Suprapubic skin (tissue), 4 donors: ENCODE measurements at places on chromosomes 4 and X. TPM values are rescaled to one million over a fixed set of nuclear protein-coding genes. Genes with fewer than 3 reads are reported as not detected.

GRCh38 chrX:40866893-40867292 lies 131.6 kb upstream of the MED14 start:
- no peak overlapping the region for H3K4me3 ChIP-seq
- H3K27ac ChIP-seq: no peak overlapping the region
- DNase-seq: no peak
- H3K4me1 ChIP-seq: peaks cover 5% of the 10 kb centered on the region
- H3K27me3 ChIP-seq: no peaks in the 10 kb centered on the region
- H3K36me3 ChIP-seq: no peaks in the 10 kb centered on the region

DNA sequence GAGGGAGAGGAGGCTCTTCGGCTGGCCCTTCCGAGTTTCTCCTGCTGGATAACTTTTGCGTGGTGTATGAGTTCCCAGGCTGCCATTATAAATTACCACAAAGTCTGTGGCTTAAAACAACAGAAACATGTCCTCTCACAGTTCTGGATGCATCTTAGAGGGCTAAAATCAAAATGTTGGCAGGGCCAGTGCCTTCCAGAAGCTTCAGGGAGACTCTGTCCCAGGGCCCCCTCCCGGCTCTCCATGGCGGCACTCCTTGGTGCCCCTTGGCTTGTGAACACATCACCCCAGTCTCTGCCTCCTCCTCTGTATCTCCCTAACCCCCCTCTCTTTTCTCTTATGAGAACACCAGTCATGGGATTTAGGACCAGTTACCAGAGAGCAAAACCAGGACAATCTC lies 23.3 kb upstream of the PPP2R2C start:
- no peak overlapping the region for H3K27ac ChIP-seq
- peak; percentile 31 for DNase-seq
- H3K4me3 ChIP-seq: no peak overlapping the region
- peaks cover 43% of the 10 kb centered on the region for H3K27me3 ChIP-seq

GRCh38 chr4:111127841-111128240 lies 505.0 kb upstream of the PITX2 start:
- DNase-seq: no peak
- H3K36me3 ChIP-seq: no peaks in the 10 kb centered on the region
- H3K27me3 ChIP-seq: no peaks in the 10 kb centered on the region
- H3K4me3 ChIP-seq: no peak overlapping the region
- no peak overlapping the region for H3K27ac ChIP-seq

- H3K36me3 ChIP-seq: no peaks in the 10 kb centered on the region
- H3K4me3 ChIP-seq: no peak overlapping the region
- no peak for DNase-seq
- no peak overlapping the region for H3K27ac ChIP-seq
- H3K27me3 ChIP-seq: no peaks in the 10 kb centered on the region
Measured at GRCh38 chrX:65828599-65828998, 161.1 kb downstream of the MSN start.

DNA sequence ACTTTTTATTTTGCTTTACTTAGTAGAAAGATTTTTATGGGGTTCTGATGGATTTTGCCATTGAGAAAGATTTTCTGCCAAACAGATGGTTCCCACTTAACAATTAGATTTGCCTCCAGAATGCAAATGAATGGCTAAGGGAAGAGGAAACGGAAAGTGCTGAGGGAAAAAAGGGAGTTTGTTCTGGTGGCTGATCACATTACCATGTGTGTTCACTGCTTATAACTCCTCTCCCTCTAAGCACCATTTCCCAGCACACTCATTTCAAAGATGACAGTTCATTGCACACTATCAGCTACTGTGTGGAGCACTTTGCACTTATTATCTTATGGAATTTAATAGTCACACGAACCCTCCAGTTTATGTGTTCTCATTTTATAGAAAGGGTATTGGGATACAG lies 68.0 kb upstream of the GRID2 start:
- no peak for DNase-seq
- H3K4me3 ChIP-seq: no peak overlapping the region
- H3K36me3 ChIP-seq: no peaks in the 10 kb centered on the region
- no peaks in the 10 kb centered on the region for H3K4me1 ChIP-seq

DNA sequence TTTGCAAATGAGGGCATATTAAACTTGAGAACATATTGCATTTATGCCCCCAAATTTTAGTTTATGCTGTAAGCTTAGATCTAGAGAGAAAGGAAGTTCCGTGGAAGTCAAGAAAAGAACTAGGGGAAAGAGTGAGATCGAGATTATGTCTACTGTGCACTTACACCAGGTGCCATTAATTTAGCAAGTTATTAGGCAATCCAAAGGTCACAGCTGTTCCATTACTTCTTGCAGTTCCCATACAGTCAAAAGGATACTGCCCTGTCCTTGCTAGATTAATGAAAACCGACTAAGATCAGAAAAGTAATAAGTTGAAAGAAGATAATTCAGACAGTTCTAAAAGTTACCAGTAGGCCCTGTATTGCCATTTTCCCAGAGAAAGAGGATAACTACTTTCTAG lies 49.3 kb upstream of the SLC7A11 start:
- no peak for DNase-seq
- no peaks in the 10 kb centered on the region for H3K4me1 ChIP-seq
- H3K27me3 ChIP-seq: no peaks in the 10 kb centered on the region
- H3K27ac ChIP-seq: no peak overlapping the region
- H3K4me3 ChIP-seq: no peak overlapping the region

- peak overlapping the region; percentile 89 for H3K27ac ChIP-seq
- H3K4me1 ChIP-seq: peaks cover 72% of the 10 kb centered on the region
- H3K27me3 ChIP-seq: no peaks in the 10 kb centered on the region
- H3K36me3 ChIP-seq: peaks cover 3% of the 10 kb centered on the region
Measured at GRCh38 chr4:88613417-88613875, 21.2 kb downstream of the HERC3 start.

- DNase-seq: no peak
- H3K27me3 ChIP-seq: no peaks in the 10 kb centered on the region
- H3K4me1 ChIP-seq: peaks cover 1% of the 10 kb centered on the region
- H3K36me3 ChIP-seq: no peaks in the 10 kb centered on the region
- H3K4me3 ChIP-seq: no peak overlapping the region
Measured at GRCh38 chr4:110190249-110190648, 8.2 kb downstream of the ELOVL6 start.

GRCh38 chr4:104756837-104757236 lies 262.1 kb upstream of the CXXC4 start:
- no peak for DNase-seq
- H3K27ac ChIP-seq: no peak overlapping the region
- no peaks in the 10 kb centered on the region for H3K27me3 ChIP-seq

DNA sequence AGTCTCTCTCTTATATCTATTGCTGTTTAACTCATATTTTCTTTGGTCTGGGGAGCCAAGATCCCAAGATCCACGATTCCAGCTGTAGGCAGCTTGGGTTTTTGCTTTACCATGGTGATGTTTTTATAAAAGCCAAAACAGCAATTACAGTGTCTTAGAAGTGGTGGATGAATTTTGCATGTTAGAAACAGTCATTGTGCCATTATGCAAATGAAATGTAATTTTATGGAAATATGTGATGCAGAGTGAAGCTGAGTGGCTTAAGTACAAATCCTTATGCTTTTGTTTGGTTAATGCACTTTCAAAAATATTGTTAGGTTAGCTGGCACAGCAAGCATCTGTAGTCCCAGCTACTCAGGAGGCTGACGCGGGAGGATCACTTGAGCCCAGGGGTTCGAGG lies 32.8 kb upstream of the PTTG2 start:
- no peaks in the 10 kb centered on the region for H3K36me3 ChIP-seq
- H3K4me1 ChIP-seq: peaks cover 7% of the 10 kb centered on the region
- H3K27ac ChIP-seq: no peak overlapping the region
- no peak overlapping the region for H3K4me3 ChIP-seq

DNA sequence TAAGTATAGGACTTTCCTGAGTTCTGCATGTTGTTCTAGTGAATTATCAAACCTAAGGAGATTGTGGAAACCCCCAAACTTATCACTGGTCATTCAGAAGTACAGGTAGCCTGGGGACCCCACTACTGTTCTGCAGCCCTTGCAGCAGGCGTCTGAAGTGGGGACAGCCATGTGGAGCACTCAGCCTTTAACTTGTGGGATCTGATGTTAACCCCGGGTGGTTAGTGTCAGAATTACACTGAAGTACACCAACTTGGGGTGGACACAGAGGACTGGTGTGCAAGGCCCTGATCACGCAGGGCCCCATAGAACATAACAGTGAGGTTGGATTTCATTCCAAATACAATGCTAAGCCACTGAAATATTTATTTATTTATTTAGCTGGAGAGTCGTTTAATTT lies 103.7 kb downstream of the SCD5 start:
- DNase-seq: no peak
- no peak overlapping the region for H3K4me3 ChIP-seq
- H3K4me1 ChIP-seq: no peaks in the 10 kb centered on the region
- no peaks in the 10 kb centered on the region for H3K36me3 ChIP-seq
- H3K27me3 ChIP-seq: no peaks in the 10 kb centered on the region

DNA sequence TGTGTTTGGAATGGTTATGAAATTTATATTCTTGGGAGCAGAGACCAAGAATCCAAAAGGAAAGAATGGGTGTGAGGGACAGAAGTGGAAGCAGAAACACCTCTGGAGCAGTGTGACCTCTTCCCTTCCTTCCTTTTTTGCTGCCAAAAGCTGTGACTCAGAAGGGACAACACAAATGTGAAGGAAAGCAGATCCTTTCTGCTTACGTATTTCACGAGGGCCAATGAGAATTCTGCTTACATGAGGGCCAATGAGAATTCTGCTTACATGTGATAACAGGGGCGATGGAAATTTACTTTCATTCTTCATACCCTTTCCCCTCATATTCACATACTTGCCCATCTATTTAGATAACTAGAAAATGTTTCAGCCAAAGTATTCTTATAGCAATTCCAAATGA lies 404.6 kb downstream of the PRDM5 start:
- no peak for DNase-seq
- H3K27me3 ChIP-seq: no peaks in the 10 kb centered on the region
- H3K27ac ChIP-seq: no peak overlapping the region
- no peak overlapping the region for H3K4me3 ChIP-seq
- H3K4me1 ChIP-seq: no peaks in the 10 kb centered on the region

- H3K4me3 ChIP-seq: no peak overlapping the region
- no peak for DNase-seq
- H3K36me3 ChIP-seq: peaks cover 18% of the 10 kb centered on the region
- peaks cover 6% of the 10 kb centered on the region for H3K4me1 ChIP-seq
- no peak overlapping the region for H3K27ac ChIP-seq
- no peaks in the 10 kb centered on the region for H3K27me3 ChIP-seq
Measured at GRCh38 chrX:20128670-20129069, 12.0 kb upstream of the MAP7D2 start.

DNA sequence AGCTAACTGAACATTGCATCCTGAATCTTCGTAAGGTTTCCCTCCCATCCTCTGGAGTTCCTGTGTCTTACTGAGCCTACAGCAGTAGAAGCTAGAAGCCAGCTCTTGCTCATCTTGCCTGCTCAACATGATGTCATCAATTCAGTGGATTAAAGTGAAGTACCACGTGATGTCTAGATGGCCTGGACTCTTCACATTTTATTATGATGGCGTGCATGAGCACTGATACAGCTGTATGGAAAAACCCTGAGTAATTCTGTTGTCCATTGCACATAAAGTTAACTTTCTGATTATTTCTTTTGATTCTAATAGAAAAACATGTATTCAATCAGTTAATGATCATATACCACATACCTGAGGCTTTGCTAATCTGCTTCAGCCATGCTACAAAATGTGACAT lies 2387.7 kb upstream of the TENM3 start:
- DNase-seq: no peak
- no peaks in the 10 kb centered on the region for H3K27me3 ChIP-seq
- no peaks in the 10 kb centered on the region for H3K36me3 ChIP-seq
- no peaks in the 10 kb centered on the region for H3K4me1 ChIP-seq

- H3K4me3 ChIP-seq: no peak overlapping the region
- no peaks in the 10 kb centered on the region for H3K27me3 ChIP-seq
- no peaks in the 10 kb centered on the region for H3K36me3 ChIP-seq
- H3K27ac ChIP-seq: no peak overlapping the region
- H3K4me1 ChIP-seq: no peaks in the 10 kb centered on the region
- no peak for DNase-seq
Measured at GRCh38 chrX:37330642-37331041, 18.5 kb upstream of the PRRG1 start.

- peak; percentile 48 for DNase-seq
- no peak overlapping the region for H3K4me3 ChIP-seq
- no peaks in the 10 kb centered on the region for H3K36me3 ChIP-seq
Measured at GRCh38 chr4:1500966-1501753, 94.9 kb upstream of the NKX1-1 start.

DNA sequence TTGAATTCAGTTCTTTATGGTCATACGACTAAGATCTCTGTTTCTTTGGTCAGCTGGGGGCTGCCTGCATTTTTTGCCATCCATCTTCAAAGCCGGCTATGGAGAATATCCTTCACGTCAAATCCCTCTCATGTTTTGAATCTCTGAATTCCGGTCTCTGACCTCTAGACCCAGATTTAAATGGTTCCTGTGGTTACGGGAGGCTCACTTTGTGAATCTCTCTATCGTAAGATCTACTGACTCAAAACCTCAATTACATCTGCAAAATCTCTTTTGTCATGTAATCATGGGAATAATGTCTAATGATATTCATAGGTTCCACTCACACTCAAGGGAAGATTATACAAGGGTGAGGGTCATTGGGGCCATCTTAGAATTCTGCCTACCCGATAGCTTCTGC lies 5.7 kb upstream of the MPC1L start:
- H3K27me3 ChIP-seq: no peaks in the 10 kb centered on the region
- H3K27ac ChIP-seq: no peak overlapping the region
- no peak for DNase-seq
- H3K4me3 ChIP-seq: no peak overlapping the region

GRCh38 chrX:23726191-23726590 lies 16.9 kb downstream of the ACOT9 start:
- no peak for DNase-seq
- H3K27ac ChIP-seq: no peak overlapping the region
- no peak overlapping the region for H3K4me3 ChIP-seq
- H3K36me3 ChIP-seq: peaks cover 9% of the 10 kb centered on the region

DNA sequence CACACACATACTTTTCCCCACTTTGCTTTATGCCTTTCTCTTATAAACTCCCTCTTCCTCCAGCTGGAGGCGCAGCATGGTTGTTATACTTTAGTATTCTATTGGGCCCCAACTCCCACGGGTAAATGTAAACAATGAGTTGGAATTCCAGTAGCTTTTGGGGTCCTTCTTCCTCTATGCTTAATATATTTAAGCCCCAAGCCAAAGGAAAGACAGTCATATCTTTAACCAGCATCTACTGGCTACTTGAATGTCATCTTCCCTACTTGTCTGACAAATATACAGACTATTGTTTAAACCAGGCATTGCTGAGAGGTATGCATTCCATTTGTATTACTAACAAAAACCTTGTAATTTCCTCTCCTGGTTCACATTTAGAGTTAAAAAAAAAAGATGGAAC lies 72.9 kb downstream of the WDR19 start:
- no peak for DNase-seq
- no peaks in the 10 kb centered on the region for H3K4me1 ChIP-seq
- no peaks in the 10 kb centered on the region for H3K27me3 ChIP-seq
- no peak overlapping the region for H3K27ac ChIP-seq

MGARP gene
- 0.36 TPM for total RNA-seq

CT45A3 gene
- not detected for total RNA-seq

PCSK1N gene
- 2.7 TPM for total RNA-seq

RAB9B gene
- total RNA-seq: 0.16 TPM

UCHL1 gene
- total RNA-seq: 5.9 TPM

HSFX4 gene
- total RNA-seq: not detected

PCDH11X gene
- total RNA-seq: 2.4 TPM

TEX13C gene
- total RNA-seq: not detected

RTL9 gene
- not detected for total RNA-seq

TREX2 gene
- total RNA-seq: 62.6 TPM

MAGEA9 gene
- total RNA-seq: not detected
